ENCODE measurements at places on chromosomes 2 and 18.
A peak's percentile ranks its signal among the peaks of the same experiment; 100 is the strongest.

DNA sequence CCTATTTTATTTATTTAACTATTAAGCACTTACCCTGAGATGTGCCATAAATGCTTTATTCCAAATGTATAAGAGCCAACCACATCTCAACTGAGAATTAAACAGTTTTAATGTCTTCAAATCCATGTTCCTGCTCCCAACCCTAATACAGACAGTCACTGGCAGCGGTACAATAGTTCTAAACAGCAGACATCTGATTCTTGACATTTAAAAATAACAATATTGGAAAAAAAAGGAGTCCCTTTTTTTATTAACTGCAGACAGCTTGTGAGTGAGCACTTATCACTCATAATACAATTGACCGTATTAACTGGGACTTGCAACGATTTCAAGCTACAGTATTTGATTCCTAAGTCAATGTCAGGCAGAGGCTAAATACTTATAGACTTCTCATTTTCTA is 424.6 kb downstream of the TGIF1 start:
- DNase-seq: no peak

- DNase-seq: no peak
Observed at GRCh38 chr18:58714259-58714658, 43.0 kb downstream of the MALT1 start.

- no peak for DNase-seq
Observed at GRCh38 chr2:88808083-88808482, 116.6 kb downstream of the RPIA start.

DNA sequence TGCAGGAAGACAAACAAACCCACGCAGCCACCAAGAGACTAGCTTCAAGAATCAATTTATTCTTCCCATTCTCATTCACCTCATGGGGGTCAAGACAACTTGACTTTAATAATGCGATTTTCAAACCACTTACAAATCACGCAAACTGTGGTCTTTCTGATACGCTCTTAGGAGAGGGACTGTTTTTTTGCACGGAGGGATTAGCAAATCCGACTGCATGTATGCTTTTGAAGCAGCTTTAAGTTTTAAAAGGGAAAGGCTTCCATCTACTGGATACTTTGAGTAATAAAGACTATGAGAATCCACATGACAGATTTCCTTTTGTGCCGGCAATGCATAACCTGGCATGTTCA is 322.9 kb upstream of the KCNJ3 start:
- peak; percentile 77 for DNase-seq

DNA sequence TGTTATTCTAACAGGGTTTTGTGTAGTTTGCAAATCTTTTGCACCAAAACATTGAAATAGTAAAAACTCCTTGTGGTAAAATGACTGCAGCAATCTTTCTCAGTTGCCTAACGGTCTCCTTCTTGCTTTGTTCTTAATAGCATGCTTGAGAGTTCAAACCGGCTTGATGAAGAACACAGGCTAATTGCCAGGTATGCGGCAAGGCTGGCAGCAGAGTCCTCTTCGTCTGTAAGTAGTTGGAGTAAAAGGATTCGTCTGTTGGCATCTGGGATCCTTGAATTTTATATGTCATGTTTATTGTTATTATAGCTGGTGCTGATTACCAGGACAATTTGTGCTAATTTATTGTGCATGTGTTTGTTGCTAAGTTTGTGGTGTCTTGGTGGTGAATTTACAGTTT is 138.1 kb downstream of the DTNA start:
- no peak for DNase-seq

DNA sequence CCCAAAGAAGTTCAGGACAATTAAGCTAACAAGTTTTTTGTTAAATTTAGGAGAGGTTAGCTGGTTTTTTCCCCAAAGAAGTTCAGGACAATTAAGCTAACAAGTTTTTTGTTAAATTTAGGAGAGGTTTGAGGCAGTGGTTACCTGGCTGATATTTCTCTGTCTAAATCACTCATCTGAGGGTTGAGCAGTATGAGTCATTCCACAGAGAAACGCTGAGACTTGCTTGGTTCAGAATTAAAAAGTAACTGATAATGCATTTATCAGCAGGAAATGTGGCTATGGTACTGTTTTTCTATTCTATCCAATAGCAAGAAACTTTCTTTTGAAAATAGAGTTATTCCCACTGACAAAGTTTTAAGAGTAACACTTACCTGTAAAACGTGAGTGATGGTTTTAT is 22.8 kb upstream of the KIDINS220 start:
- DNase-seq: no peak

DNA sequence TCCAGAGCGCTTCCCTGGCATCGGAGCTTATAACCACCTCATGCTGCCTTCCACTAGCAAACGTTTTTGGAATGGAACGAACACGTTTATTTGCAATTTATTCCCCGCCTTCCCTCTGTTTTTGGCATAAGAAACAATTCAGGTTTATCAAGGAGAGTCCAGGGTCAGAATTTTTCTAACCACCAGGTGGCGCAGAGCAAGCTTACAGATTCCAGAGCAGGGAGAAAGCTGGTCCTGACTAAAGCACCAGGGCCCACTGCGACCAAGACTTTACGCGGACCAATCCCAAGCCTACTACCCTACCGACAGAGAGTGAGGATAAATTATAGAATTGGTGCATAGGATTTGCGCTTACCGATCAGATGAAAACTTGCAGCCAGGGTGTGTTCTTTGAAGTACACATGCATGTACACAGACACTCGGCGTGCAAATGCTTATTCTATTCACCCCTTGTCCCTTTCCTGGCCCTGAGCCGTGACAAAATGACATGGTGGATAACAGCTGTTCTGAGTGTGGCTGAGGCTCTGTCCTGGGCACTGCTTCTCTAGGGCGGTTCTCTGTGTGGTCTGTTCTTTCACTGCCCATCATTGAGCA is 34.7 kb downstream of the NAPG start:
- peak; percentile 75 for DNase-seq

- peak; percentile 15 for DNase-seq
Observed at GRCh38 chr2:150212722-150213171, 274.7 kb downstream of the RND3 start.

DNA sequence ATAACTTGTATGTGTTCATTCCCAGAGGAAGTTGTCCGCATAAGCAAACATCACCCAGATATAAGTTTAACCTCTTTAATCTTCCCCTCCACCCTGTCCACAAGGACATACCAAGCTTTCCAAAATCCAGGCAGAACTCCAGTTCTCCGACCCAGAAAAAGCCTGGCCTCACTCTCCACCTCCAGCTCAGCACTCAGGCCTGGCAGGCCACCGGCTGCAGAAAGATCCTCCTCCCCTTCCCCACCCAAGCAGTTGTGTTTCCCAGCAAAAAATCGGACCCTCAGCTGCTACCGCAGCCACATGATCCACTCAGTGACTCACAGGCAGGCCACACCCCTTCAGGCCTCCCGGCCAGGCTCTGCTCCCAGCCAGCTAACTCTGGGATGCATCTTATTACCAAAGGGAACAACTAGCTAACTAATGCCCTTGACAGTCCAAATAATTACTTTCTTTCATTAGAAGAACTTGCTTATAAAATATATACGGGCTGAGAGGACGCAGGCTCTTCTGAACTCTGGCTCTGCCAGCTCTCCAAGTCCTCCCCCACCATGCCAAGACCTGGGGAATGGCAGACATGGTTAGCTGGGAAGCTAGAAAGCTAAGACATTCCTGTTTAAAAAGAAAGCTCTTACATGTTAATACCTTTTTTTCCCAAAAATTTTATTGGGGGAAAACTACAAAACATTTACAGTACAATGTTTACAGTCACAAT is 4.5 kb downstream of the ZFP36L2 start:
- DNase-seq: peak; percentile 96

DNA sequence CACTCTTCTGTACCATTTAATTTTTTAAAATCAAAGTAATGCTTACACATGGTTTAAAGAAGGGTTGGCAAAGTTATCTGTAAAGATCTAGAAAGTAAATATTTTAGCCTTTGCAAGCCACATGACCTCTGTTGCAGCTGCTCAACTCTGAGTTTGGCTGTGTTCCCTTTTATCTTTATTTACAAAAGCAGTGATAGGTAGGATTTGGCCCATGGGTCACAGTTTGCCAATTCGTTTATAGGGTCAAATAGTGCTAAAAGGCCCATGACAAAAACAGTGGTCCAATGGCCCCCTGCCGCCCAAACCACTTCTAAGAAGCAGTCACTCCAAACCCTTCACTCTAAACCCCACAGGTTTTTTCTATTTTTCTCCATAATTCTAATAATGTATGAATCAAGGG is 124.8 kb downstream of the PARD3B start:
- DNase-seq: no peak

GRCh38 chr18:32438173-32438572 is 32.5 kb downstream of the GAREM1 start:
- DNase-seq: no peak

- DNase-seq: no peak
Observed at GRCh38 chr18:76823161-76823538, 793 bp downstream of the ZNF236 start.

- no peak for DNase-seq
Observed at GRCh38 chr2:217291259-217291658, 431.4 kb upstream of the TNP1 start.

DNA sequence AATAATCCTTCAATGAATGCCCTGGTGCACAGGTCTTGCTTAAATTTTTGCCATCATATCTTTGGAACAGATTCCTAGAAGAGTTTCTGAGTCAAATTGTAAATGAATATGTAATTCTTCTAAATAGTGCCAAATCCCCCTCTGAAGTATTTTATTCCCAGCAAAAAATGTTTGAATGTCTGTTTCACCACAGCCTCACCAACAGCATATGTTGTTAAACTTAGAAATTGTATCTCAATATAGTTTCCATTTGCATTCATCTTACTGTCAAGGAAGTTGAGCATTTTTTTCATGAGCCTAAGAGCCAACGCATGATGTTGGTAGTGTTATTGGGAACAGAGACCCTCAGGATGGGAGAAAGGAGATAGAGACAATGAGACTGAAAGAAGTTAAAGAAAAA is 86.8 kb upstream of the IL1R2 start:
- DNase-seq: no peak

- peak; percentile 79 for DNase-seq
Observed at GRCh38 chr18:864872-865273, 39.8 kb upstream of the ADCYAP1 start.

DNA sequence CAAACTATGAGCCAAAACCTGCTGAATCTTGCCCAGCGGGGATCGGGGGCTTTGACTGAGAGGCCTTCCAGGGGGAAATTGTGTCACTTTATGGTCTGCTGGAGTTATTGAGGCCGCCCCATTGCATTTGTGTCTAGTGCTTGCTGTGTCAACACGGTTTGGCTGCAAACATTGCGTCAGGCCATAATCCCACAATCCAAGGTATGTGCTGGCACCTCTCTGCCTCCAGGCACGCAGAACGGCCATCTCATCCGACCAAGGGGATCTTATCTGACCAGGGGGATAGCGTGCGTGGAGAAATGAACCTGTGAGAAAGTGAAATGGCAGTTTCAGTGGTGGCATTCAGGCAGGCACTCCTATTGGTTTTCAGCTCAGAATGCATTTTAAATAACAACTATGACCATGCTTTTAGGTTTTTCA is 18.1 kb upstream of the LYPD6B start:
- no peak for DNase-seq

GRCh38 chr18:52510139-52510538 is 170.1 kb downstream of the DCC start:
- no peak for DNase-seq

DNA sequence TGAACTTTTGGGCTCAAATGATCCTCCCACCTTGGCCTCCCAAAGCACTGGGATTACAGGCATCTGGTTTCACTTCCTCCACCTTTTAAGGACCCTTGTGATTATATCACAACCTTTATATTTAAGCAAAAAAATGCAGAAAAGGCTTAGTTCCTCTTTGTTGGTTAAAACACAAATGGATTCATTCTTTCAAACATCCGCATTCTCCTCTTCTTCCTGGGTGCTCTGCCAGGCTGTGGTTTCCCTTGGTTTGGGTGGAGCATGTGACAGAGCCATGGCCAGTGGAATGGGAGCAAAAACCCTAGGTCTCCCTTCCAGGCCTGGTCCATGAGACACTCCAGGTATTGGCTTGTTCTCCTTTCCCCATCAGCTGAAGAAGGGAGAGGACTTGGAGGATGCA is 9.9 kb upstream of the SLC66A3 start:
- DNase-seq: no peak

GRCh38 chr2:68908392-68908970 is 37.3 kb upstream of the BMP10 start:
- DNase-seq: peak; percentile 61

- no peak for DNase-seq
Observed at GRCh38 chr2:99259465-99259864, 4.0 kb upstream of the LYG2 start.

GRCh38 chr2:58419983-58420382 is 178.9 kb upstream of the FANCL start:
- no peak for DNase-seq
